ENCODE measurements at places on chromosomes 6 and 20.

GRCh38 chr6:157650261-157650640 lies 172.8 kb upstream of the SNX9 start:
- no peak for DNase-seq

- peak; percentile 80 for DNase-seq
Measured at GRCh38 chr6:89371849-89372505, 19.5 kb upstream of the UBE2J1 start.

DNA sequence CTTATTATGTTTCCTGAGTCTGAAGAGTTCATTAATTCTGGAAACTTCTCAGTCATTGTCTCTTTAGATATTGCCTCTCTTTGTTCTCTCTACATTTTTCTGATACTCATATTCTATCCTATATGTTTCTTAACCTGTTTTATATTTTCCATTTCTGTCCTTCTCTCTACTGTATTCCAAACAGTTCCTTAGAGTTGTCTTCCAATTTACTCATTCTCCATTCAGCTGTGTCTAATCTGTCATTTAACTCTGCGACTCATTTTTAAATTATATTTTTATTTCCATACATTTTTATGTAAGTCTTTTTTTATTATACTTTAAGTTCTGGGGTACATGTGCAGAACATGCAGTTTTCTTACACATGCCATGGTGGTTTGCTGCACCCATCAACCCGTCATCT lies 251.8 kb downstream of the NRN1 start:
- DNase-seq: no peak

DNA sequence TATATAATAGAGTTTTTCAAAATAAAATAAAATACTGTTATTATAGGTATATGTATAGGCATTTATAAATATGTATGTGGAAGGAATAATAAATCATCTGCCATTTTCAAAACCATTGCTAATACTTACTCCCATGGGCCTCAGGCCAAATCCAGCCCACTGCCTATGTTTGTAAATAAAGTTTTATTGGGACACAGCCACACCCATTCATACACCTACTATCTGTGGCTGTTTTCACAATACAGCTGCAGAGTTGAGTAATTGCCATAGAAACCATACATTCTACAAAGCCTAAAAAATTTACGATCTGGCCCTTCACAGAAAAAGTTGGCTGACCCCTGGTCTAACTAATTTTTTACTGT lies 9.5 kb downstream of the ALDH5A1 start:
- no peak for DNase-seq

DNA sequence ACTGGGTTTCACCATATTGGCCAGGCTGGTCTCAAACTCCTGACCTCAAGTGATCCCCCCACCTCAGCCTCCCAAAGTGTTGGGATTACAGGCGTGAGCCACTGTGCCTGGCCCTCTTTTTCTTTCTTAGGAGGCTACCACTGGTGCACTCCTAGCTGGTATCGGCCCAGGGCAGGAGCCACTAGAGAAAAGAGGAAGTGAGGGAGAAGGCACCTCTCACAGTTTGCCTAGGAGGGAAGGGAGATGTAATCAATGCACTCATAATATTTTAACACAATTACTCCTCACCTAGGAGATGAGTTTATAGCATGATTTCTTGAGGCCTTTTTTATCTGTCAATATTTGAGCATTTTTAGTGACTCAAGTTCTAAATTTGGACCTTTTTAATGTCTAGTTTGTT lies 189.0 kb upstream of the SOX4 start:
- DNase-seq: no peak

DNA sequence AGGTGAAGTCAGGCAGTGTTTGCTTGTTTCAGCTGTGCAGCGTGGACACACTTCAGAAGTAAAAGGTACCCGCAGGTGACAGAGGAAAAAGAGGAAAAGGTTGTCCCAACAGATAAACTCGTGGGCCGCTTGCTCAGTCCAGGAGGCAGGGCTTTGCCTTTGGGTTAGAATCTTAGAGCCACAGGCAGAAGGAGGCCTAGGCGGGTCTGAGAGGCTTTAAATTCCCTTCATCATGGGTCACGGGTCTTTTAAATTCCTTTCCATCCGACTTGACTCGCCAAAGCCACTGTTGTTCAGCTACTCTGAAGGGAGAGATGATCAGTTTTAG lies 48.2 kb downstream of the AGPAT4 start:
- DNase-seq: no peak

GRCh38 chr6:16857969-16858592 lies 96.8 kb upstream of the ATXN1 start:
- no peak for DNase-seq

DNA sequence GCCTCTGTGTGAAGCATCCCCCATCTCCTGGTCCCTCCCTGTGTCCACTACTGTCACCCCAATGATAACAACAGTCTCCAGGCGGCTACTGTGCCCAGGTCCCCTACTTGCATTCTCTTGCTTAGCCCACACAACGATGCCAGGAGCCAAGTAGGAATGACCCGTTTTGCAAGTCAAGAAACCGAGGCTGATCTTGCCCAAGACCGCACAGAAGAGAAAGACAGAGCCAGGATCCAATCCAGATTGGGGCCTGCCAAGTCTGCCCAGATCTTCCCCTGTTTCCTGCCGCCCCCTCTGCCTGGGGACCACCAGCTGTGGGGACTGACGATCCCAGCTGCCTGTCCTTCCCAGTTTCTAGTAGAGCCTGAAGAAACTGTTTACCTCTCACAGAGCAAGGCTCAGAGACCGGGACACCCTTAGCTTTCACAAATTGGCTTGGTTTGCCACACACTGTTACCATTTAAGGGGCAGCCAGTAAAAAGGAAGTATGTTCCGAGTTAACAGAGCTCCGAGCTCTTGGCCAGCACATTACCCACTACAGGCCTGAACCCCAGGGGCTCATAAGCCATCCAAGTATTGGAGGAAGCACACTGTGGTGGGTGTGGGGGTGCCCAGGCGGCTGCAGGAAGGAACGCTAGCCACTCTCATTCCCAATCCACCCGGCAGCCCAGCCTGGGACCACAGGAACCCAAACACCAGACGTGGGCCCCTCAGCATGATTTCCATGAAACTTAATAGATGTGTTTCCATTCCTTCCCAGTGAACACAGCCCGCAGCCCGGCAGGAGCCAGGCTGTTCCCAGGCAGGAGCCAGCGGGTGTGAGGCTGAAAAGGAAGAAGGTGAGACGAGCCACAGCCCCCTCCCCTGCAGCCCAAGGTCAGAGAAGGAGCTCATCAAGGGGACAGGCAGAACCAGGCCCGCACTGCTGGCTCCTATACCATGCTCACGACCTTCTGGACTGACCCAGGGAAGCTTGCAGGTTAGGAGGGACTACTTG lies 7.9 kb downstream of the KIAA1755 start:
- no peak for DNase-seq

DNA sequence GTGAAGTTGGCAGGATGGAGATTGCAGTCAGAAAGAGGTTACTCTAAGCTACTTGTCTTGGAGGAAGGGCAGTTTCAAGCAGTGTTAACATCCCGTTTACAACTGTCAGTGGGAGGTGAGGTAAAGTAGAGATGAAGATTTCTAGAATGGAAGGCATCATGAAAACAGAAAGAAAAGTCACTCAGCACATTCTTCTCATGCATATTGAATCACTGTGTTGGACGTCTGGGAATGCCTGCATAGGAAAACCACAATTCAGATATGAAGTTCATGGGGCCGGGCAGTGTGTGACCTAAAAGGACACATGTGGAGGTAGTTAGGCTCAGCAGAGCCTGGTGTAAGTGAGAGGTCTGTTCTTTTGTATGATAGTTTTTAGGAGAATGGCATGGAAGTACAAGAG lies 73.5 kb upstream of the LAMP5 start:
- DNase-seq: no peak

GRCh38 chr20:24770628-24771541 lies 178.2 kb upstream of the CST7 start:
- DNase-seq: no peak

DNA sequence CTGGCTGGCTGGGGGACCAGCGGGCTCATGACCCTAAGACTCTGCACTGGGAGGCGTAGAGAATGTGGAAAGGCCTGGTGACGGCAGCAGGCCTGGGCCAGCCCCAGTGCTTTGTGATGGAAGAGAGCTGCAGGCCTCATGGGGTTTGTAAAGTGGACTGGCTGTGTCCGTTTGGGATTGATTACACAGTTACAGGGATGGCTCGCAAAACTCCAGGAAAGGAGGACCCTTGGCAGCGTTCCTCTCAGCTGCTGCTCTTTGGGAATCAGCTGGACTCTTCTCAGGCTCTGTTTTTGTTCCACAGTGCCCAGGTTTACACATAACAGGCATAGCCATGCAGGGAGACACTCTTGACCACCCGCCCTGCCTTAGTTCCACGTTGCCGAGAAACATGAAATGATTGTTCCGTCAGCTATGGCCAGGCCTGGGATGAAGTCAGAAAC lies 89.0 kb downstream of the SLX4IP start:
- peak; percentile 32 for DNase-seq

- no peak for DNase-seq
Measured at GRCh38 chr20:9427430-9428291, 86.7 kb upstream of the LAMP5 start.
